Esophagus squamous epithelium (tissue), 5 donors: ENCODE measurements at places on chromosomes 7 and 10. TPM values are rescaled to one million over a fixed set of nuclear protein-coding genes. Genes with fewer than 3 reads are reported as not detected.

DNA sequence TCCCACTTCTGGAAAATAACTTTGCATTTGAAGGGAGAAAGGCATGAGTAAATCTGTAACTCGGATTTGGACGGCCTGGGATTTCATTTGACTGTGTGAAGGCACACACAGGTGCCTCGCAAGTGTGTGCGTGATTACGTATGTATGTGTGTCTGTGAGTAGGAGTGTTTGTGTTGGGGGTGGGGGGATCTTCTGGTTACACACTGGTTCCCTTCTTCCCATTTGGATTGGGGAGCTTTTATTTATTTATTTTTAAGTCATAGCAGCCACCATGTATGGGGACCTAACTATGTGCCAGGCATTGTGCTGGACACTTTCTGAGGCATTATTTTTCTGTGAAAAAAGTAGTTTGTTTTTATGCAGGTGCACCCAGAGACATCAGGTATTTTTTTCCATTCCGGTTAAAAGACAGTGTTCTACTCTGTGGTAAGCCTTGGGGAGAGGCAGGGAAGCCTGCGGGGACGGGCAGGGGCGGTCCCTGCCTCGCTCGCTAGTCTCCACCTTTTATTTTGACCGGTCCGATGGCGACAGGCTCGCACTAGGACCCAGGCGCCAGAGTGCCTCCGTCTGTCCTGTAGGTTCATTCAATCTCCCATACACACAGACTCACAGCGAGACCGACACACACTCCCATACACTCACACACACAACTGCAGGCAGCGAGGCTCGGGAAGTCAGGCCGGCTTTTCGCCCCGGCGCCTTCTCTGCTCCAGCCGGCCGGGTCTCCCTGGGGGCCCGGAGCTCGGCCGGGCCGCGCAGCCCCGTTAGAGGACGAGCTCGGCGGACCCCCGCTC is at the start of gene MXI1:
TSS of gene MXI1 (plus strand) at position 595 of the 794 bp plus-strand sequence. CDS start 204 bp downstream, outside the sequence.
- DNase-seq = peak; percentile 8
- no peaks in the 10 kb centered on the region for H3K36me3 ChIP-seq
- peaks cover under 1% of the 10 kb centered on the region for H3K4me1 ChIP-seq

- H3K4me3 ChIP-seq = no peak overlapping the region
- H3K4me1 ChIP-seq = peaks cover 26% of the 10 kb centered on the region
- H3K27ac ChIP-seq = no peak overlapping the region
Observed at GRCh38 chr10:109926061-109926745, 2.9 kb upstream of the XPNPEP1 start.

- DNase-seq = no peak
- H3K27me3 ChIP-seq = peaks cover 22% of the 10 kb centered on the region
- H3K27ac ChIP-seq = no peak overlapping the region
- no peaks in the 10 kb centered on the region for H3K36me3 ChIP-seq
- peaks cover 28% of the 10 kb centered on the region for H3K4me1 ChIP-seq
Observed at GRCh38 chr10:103278537-103278823, 1.5 kb downstream of the INA start.

DNA sequence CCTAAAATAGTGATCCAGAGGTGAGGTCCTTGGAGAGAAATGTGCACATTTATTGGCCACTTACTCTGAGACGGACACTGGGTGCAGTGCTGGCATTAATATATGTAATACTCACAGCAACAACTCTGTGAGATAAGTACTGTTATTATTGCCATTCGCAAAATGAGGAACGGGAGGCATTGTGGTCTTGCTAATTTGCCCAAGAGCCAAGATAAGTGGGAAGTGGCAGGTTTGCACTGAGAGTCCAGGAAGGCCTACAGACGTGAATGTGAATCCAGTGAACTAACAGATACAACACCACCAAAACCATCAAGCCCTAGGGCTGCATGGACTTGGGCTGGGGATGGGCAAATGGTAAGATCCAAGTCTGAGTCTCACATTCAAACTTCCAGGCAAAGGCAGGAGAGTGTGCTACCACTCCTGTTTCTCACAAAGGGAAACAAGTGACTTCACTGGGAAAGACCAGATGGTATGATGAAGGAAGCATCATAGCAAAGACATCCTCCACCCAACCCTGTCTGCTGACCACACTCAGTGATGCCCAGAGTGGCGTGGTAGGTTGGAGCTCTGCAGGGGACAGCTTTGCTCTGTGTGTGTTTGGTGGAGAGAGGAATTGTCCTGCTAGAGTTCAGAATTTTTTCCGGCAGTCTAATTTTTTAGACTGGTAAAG is 19.2 kb downstream of the TMEM273 start:
- peaks cover 18% of the 10 kb centered on the region for H3K4me1 ChIP-seq
- no peak overlapping the region for H3K27ac ChIP-seq
- DNase-seq = no peak
- H3K27me3 ChIP-seq = no peaks in the 10 kb centered on the region
- peaks cover 17% of the 10 kb centered on the region for H3K36me3 ChIP-seq

GRCh38 chr7:34309116-34309515 is 348.9 kb upstream of the NPSR1 start:
- no peaks in the 10 kb centered on the region for H3K36me3 ChIP-seq
- H3K4me1 ChIP-seq = no peaks in the 10 kb centered on the region
- no peak overlapping the region for H3K27ac ChIP-seq
- no peaks in the 10 kb centered on the region for H3K27me3 ChIP-seq

DNA sequence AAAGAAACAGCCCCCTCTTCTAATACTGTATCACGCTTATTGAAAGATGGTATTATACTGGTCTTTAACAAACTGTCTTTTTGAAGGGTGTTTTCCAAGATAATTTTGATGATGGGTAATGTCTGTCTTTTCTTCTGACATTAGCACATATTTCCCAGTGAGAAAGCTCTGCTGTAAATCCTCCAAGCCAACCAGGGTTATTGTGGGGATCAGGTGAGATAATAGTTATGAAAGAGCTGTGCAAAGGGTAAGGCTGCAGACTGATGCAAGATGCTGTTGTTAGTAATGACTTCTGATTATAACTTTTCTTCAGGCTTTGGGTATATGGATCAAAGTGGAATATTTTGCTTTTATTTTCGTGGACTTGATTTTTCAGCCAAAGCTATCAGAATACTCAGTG is 581.7 kb downstream of the REEP3 start:
- H3K4me1 ChIP-seq = no peaks in the 10 kb centered on the region
- no peaks in the 10 kb centered on the region for H3K36me3 ChIP-seq
- H3K27ac ChIP-seq = no peak overlapping the region
- DNase-seq = no peak
- no peak overlapping the region for H3K4me3 ChIP-seq
- H3K27me3 ChIP-seq = no peaks in the 10 kb centered on the region

DNA sequence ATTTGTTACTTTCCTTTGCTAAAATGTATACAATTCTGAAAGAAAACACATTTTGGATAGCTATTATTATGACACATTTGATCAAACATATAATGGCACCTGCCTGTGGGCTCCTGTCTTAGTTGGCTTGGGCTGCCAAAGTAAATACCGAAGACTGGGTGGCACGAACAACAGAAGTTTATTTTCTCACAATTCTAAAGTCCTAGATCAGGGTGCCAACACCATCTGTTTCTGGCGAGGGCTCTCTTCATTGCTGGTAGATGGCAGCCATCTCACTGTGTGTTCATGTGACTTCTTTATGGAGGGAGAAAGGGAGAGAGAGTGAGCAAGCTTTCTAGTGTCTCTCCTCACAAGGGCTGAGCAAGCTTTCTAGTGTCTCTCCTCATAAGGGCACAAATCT is 195.8 kb upstream of the FAM3C start:
- H3K4me1 ChIP-seq = no peaks in the 10 kb centered on the region
- DNase-seq = no peak
- H3K27me3 ChIP-seq = no peaks in the 10 kb centered on the region
- H3K36me3 ChIP-seq = no peaks in the 10 kb centered on the region
- no peak overlapping the region for H3K27ac ChIP-seq

GRCh38 chr10:124254490-124254889 is 161.1 kb upstream of the CHST15 start:
- H3K36me3 ChIP-seq = no peaks in the 10 kb centered on the region
- DNase-seq = no peak
- no peak overlapping the region for H3K27ac ChIP-seq
- no peak overlapping the region for H3K4me3 ChIP-seq
- H3K27me3 ChIP-seq = no peaks in the 10 kb centered on the region

Gene NKX2-3
- not detected for total RNA-seq

Gene CRYGN
- not detected for total RNA-seq

Gene SFMBT2
- total RNA-seq = 1.8 TPM

Gene CTAGE8
- 4.2 TPM for total RNA-seq

Gene SRGN
- 17.1 TPM for total RNA-seq

Gene KAZALD1
- 1.1 TPM for total RNA-seq
